ENCODE measurements at places on chromosomes 7 and 10. TPM values are rescaled to one million over a fixed set of nuclear protein-coding genes. Genes with fewer than 3 reads are reported as not detected.

GRCh38 chr7:79241288-79242060 is 212.0 kb downstream of the MAGI2 start:
- H3K4me3 ChIP-seq, result no peak overlapping the region
- no peaks in the 10 kb centered on the region for H3K27me3 ChIP-seq
- no peak overlapping the region for H3K27ac ChIP-seq
- no peak for DNase-seq

DNA sequence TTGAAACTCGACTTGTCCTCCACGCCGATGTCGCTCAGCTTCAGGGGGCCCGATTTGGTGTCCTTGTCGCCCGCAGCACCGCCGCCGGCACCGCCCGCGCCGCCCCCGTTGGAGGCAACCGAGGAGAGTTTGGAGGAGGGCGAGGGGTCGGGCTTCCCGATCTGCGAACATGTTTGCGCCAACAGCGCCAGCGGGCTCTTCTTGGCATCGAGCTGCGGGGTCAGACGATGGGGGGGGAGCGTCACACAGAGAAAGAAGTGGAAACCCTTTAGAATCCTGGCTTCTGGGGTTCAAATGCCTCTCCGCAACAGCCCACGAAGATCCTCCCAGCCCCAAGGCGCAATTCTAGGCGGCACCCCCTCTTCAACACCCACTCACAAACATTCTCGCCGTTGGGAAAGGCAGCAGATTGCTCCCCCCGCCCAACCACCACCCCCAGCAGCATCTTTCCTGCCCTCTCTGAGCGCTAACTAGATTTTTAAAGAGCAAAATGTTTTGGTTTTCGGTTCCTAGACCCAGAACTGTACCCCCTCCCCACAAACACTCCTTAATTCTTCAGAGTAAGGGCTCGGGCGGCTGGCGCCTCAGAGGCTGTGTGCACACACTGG is 1.3 kb downstream of the ZNF503 start:
- H3K27me3 ChIP-seq, result peaks cover 70% of the 10 kb centered on the region
- DNase-seq, result no peak
- H3K4me1 ChIP-seq, result peaks cover 25% of the 10 kb centered on the region
- no peaks in the 10 kb centered on the region for H3K36me3 ChIP-seq
- H3K27ac ChIP-seq, result no peak overlapping the region
- H3K4me3 ChIP-seq, result peak overlapping the region; percentile 66

DNA sequence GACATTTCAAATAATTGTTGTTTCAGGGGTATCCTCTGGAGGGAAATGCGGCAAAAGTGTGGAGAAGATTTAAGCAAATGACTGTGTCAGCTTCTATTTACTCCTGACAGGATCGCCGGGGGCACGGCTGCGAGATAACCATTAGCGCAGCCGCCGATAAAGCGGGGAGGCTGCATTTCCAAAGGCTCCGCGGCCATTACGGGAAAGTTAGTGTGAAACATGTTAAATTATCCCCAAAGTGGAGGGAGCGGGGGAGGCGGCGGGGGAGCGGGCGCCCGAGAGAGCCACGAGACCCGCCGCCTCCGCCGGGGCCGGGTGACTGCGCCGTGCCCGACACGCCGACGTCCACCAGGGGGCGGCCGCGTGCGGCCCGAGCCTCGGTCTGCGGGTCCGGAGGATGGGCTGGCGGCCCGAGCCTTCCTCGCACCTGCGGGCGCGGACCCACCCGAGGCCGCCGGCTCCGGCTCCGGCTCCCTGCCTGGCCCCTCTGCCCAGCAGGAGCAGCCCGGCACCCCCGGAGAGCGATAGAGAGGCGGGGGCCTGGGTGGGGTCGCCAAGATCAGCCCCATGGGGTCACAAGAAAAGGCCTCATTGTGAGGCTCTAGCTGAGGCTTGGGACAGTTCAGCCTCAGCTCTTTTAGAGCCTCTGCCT is 74.4 kb upstream of the PAX2 start:
- no peak overlapping the region for H3K4me3 ChIP-seq
- peaks cover 5% of the 10 kb centered on the region for H3K4me1 ChIP-seq
- H3K27me3 ChIP-seq, result peaks cover 68% of the 10 kb centered on the region
- peak; percentile 64 for DNase-seq
- no peaks in the 10 kb centered on the region for H3K36me3 ChIP-seq
- H3K27ac ChIP-seq, result no peak overlapping the region

DNA sequence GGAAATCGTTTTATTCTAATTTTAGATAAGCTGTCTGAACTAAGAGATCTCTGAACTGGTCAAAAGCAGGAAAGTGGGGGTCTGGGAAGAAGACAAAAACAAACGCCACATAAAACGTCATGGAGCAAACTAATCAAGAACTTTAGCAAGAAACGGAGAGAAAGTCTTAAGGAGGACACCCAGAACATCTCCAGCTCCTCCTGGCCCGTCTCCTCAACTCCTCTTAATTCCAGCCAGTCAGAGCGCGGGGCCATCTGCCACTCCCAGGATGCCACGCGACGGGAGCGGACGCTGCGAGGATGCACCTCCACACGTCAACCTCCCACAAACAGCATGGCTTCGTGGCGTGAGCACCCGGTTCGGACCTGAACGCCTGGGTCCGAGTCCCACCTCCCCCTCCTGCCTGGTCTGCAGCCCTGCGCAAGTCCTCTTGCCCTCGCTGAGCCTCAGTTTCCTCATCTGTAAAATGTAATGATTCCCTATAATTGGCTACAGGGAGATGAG is 598 bp downstream of the MMS19 start:
- H3K27me3 ChIP-seq, result peaks cover 31% of the 10 kb centered on the region
- peak; percentile 88 for DNase-seq
- peaks cover 39% of the 10 kb centered on the region for H3K4me1 ChIP-seq
- H3K4me3 ChIP-seq, result peak overlapping the region; percentile 85

- peak overlapping the region; percentile 85 for H3K27ac ChIP-seq
- H3K4me3 ChIP-seq, result peak overlapping the region; percentile 58
- H3K36me3 ChIP-seq, result peaks cover 80% of the 10 kb centered on the region
Observed at GRCh38 chr7:50367100-50367499, 62.6 kb downstream of the IKZF1 start.

- H3K27ac ChIP-seq, result no peak overlapping the region
- H3K4me1 ChIP-seq, result peaks cover 16% of the 10 kb centered on the region
- H3K36me3 ChIP-seq, result peaks cover 45% of the 10 kb centered on the region
- no peak for DNase-seq
Observed at GRCh38 chr10:35056133-35056532, 34.0 kb downstream of the CUL2 start.

GRCh38 chr7:48959676-48960075 is 35.3 kb downstream of the CDC14C start:
- H3K36me3 ChIP-seq, result no peaks in the 10 kb centered on the region
- H3K27me3 ChIP-seq, result no peaks in the 10 kb centered on the region
- H3K27ac ChIP-seq, result no peak overlapping the region
- H3K4me3 ChIP-seq, result no peak overlapping the region

- H3K4me1 ChIP-seq, result peaks cover 13% of the 10 kb centered on the region
- no peak overlapping the region for H3K4me3 ChIP-seq
- H3K27ac ChIP-seq, result no peak overlapping the region
- DNase-seq, result peak; percentile 23
Observed at GRCh38 chr10:102237711-102238252, 3.5 kb downstream of the PITX3 start.

DNA sequence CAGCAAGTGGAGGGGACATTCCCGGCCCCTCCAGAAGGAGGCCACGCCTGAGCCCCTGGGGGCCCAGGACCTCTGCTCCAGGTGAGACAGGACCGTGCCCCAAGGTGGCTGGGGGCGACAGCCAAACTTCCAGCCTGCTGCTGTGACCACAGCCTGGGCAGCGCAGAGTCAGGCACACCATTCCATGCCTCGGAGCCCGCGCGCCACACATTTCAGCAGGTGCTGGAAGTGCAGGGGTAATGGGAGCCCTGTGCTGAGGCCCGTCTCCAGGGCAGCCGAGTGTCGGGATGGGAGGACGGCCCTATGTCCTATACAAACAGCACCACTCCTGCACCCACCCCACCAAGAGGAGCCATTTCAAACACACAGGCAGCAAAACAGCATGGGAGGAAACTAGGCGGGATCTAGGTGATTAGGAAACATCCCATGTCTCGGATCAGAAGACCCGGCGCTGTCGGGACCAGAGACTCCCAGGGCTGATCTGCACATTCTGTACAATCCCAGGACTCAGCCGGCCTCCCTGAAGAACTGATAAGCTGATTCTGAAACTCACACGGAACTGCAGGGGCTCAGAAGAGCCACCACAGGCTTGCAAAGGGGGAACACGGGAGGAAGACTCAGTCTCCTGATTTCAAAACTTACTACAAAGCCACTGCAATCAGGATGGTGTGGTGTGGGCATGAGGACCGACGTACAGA is 272.3 kb downstream of the ELFN1 start:
- H3K36me3 ChIP-seq, result peaks cover 4% of the 10 kb centered on the region
- H3K27me3 ChIP-seq, result peaks cover 5% of the 10 kb centered on the region
- no peak for DNase-seq
- H3K4me3 ChIP-seq, result no peak overlapping the region

GRCh38 chr7:1948887-1949680 is 279.0 kb downstream of the ELFN1 start:
- DNase-seq, result no peak
- H3K4me3 ChIP-seq, result no peak overlapping the region
- peaks cover 15% of the 10 kb centered on the region for H3K4me1 ChIP-seq
- no peak overlapping the region for H3K27ac ChIP-seq

Gene CALML5
- not detected for total RNA-seq

Gene LIPM
- total RNA-seq, result not detected

Gene ETV1
- total RNA-seq, result 1.9 TPM

Gene SERPINE1
- 0.29 TPM for total RNA-seq

Gene GSTK1
- total RNA-seq, result 436 TPM

Measured in activated CD8-positive, alpha-beta memory T cell treated with anti-CD3 and anti-CD28 coated beads, Interleukin-2, amount 10 ng/mL, durations not matched to agents 7 days and 5 days (primary cell).